Omental fat pad (tissue), 4 donors: ENCODE measurements at places on chromosomes 7 and 10.

- no peak for DNase-seq
These were observed 113.2 kb downstream of the CALCR start for GRCh38 chr7:93461350-93461749.

- DNase-seq = no peak
These were observed 51.2 kb downstream of the INSYN2A start for GRCh38 chr10:127145173-127145572.

DNA sequence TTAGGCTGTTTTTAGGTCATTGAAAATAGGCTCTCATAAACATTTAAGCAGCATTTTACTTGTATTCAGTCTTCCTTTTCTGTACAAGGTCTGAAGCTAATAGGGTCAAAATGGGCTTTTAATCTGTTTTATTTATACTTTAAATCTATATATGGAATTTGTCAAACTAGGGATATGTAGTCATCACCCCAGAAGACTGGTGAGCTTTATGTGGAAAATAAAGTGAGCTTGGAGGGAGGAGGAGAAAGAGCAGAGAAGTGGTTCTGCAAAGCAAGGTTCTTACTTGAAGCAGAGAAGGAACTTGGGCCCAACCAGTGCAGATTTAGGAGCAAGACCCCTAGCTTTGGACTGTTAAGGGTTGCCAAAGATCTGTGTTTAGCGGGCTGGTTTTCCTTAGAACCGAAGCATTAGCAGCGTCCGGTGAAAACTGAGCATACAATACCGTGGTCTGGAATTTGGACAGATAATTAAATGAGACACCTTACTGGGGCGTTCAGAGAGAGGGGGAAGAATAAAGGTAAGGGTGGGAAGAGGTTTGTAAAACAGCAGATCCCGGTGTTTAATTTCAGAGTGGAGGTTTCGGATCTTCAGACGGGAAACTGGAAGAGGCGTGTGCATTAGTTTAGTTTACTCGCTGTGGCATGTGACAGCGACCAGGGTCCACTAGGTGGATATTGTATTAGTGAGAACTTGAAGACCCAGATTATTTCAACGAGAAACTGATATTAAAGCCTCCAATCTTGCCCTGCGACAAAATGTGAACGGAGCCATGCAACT lies 2.4 kb downstream of the BAMBI start:
- no peak for DNase-seq

GRCh38 chr10:29346296-29347001 lies 57.6 kb downstream of the LYZL1 start:
- no peak for DNase-seq

GRCh38 chr10:125018576-125019143 lies 76.7 kb downstream of the ZRANB1 start:
- no peak for DNase-seq

DNA sequence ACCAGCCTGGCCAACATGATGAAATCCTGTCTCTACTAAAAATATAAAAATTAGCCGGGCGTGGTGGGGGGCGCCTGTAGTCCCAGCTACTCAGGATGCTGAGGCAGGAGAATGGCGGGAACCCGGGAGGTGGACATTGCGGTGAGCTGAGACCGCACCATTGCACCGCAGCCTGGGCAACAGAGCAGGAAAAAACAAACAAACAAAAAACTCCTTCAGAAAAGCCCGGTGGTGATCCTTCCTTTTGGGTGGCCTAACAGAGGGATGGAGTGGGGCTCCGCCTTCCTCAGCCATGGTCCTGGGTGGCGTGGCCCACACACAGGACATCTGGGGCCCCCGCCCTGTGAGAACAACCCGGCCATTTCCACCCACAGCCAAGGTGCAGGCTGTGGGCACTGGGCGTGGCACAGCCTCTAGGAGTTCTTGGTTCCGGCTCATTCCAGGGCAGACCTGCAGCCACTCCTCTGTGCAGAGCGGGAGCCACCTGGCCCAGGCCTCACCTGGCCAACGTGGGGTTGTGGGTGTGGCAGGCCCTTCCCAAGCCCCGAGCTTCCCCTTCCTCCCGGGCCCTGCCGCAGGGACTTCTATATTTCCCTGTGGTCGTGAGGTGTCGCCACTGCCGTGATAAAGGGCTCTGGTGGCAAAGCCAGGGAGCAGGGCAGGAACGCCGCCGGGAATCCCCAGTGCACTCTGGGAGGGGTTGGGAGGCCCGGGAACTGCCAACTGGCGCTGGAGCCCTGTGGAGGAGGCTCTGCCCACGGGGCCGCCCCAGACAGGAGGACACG lies 37.6 kb downstream of the GET4 start:
- DNase-seq = no peak

DNA sequence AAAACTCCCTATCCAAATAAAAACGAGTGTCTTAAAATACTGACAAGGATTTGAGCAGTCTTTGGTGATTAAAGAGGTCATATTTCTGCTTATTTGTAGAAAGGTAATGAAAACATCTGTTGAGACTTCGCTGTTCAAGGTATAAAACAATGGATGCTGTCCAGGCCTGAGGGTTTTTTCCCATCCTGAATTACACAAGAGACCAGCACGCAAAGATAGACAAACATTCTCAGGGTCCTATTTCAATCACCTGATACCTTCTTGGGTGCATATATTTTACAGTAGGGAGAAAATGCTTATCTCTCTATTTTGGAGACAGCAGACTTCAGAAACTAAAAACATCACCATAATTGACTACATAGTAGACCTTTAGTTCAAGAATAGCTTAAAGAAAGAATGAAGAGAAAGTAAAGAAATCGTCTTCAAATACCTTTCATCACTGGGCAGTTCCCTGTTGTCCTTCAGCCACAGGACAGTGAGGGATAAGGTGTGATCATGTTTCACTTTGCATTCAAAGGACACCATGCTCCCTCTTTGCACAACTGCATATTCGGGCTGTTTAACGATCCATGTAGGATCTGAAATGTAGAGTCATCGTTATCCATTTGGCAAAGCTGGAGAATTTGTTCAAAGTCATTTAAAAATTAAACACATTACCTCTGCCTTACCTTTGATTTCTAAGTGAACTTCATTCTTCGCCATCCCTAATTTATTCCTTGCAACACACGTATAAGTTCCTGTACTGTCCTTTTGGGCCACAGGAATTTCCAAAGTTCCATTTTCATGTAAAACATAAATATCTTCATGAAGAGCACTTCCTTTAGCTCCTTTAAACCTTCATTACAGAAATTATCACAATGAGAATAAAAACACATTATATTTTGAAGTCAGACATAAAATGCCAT lies 63.7 kb upstream of the LAMB4 start:
- DNase-seq = no peak

DNA sequence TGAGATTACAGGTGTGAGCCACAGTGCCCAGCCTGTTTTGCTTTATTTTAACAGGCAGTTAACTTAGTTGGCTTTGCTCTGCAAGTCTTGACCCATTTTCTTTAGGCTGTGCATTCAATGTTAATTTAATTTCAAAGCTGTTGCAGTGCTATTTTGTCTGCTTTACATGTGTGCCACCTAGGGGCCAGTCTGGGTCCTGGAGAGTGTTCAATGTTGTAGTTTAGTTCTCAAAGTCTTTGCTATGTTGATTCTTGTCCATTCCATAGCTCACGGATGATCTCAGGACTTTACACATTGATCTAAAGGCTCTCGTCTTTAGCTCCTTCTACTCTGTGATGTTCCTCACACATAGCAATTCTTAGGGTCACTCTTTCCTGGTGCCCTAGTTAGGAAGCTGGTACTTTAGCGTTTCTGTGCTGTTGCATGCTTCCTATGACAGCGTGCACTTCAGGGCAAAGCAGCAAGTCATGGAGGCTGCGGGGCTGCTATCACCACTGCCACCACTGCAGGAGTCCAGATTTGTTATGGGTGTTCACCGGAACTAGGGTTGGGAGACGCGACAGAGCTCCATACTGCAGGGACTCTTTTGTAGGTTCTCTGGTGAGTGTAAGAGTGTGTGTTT lies 16.4 kb upstream of the ABCA13 start:
- no peak for DNase-seq

- no peak for DNase-seq
These were observed 26.6 kb downstream of the DUSP5 start for GRCh38 chr10:110524179-110524858.

GRCh38 chr7:5234852-5235831 lies 45.1 kb downstream of the WIPI2 start:
- DNase-seq = no peak

- DNase-seq = no peak
These were observed 56.4 kb upstream of the MXI1 start for GRCh38 chr10:110150981-110151380.

DNA sequence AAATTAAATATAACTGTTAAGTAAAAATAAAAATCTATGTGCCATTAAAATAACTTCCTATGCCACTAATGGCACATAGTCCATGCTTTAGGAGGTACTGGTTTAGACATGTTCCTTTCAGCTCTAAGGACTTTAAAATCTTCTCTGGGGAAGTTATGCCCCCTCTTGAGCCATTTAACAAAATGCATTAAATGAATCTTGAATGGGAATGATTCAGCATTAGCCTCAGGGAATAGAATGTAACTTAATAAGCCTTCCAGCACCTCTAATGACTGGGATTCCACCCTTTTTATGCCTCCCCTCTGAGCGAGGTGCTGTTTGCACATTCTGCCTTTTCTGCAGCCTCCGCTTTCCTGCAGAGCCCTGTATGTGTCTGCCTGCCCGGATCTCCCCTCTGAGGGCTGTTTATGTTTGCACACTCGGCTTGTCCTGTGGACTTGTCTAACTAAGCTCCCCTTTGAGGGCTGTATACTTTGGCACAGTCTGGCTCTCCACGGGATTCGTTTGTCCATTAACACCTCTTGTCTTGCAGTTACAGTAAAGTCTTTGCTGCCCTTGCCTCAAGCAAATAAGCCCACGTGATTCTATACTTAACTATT lies 108.4 kb upstream of the HPS1 start:
- no peak for DNase-seq

- no peak for DNase-seq
These were observed 473.9 kb downstream of the AUTS2 start for GRCh38 chr7:70072220-70072619.

- no peak for DNase-seq
These were observed 203.9 kb downstream of the TEX36 start for GRCh38 chr10:125479059-125479458.

- no peak for DNase-seq
These were observed 101.2 kb downstream of the PARD3 start for GRCh38 chr10:34713875-34714274.

GRCh38 chr7:79332091-79332490 lies 121.4 kb downstream of the MAGI2 start:
- no peak for DNase-seq

- no peak for DNase-seq
These were observed 34.4 kb downstream of the DDC start for GRCh38 chr7:50530766-50531165.

GRCh38 chr7:91427051-91427450 lies 162.8 kb downstream of the FZD1 start:
- no peak for DNase-seq

- DNase-seq = no peak
These were observed 97.1 kb upstream of the MXI1 start for GRCh38 chr10:110110338-110110737.

GRCh38 chr7:138837627-138838026 lies 39.6 kb upstream of the ATP6V0A4 start:
- no peak for DNase-seq

DNA sequence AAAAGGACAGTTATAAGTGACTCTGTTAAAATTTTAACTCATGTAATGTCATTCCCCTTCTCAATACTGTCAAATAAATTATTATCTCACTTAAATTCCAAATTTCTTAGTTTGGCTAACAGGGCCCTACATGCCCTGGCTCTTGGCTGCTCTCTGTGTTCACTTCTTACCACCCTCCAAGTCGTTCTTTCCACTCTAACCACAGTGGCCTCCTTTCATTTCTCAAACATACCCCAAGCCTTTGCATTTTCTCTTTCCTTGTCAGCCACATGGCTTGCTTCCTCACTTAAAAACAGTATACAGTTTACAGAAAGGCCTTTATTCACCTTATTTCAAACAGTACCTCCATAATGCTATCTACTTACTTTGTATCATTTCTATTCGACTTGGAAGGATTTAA lies 737.1 kb upstream of the ZWINT start:
- DNase-seq = no peak

GRCh38 chr7:20510573-20510900 lies 104.9 kb upstream of the ABCB5 start:
- DNase-seq = no peak

- DNase-seq = no peak
These were observed 42.0 kb downstream of the NRAP start for GRCh38 chr10:113621799-113622198.

DNA sequence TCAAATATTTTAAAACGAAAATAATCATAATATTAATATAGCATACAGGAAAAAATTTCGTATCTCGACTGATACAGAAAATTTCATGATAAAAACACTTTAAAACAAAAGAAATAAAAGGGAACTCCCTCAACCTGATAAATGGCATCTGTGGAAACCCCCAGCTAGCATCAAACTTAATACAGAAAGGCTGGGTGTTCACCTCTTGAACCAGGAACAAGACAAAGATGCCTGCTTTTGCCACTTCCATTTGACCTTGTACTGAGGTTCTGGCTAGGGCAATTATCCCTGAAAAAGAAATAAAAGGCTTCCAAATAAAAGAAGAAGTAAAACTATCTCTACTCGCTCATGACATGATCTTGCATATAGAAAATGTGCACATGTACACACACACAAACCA lies 2.5 kb upstream of the ALOX5 start:
- DNase-seq = no peak

- no peak for DNase-seq
These were observed 7.5 kb upstream of the CLDN4 start for GRCh38 chr7:73823257-73823656.
